ENCODE measurements at places on chromosomes 4 and X. TPM values are rescaled to one million over a fixed set of nuclear protein-coding genes. Genes with fewer than 3 reads are reported as not detected.

The TEX13C gene
- total RNA-seq, result not detected

The DMRTC1 gene
- total RNA-seq, result not detected

The CXCL11 gene
- total RNA-seq, result not detected

The CXCL13 gene
- total RNA-seq, result not detected

The AADAT gene
- 0.65 TPM for total RNA-seq

The CXCL9 gene
- total RNA-seq, result not detected

The GPR50 gene
- total RNA-seq, result not detected

The PPP1R2C gene
- not detected for total RNA-seq

The CXorf65 gene
- not detected for total RNA-seq

The MYOZ2 gene
- total RNA-seq, result not detected

The NDUFC1 gene
- total RNA-seq, result 43.6 TPM
